ENCODE measurements at places on chromosomes 16 and 17.
A peak's percentile ranks its signal among the peaks of the same experiment; 100 is the strongest.

DNA sequence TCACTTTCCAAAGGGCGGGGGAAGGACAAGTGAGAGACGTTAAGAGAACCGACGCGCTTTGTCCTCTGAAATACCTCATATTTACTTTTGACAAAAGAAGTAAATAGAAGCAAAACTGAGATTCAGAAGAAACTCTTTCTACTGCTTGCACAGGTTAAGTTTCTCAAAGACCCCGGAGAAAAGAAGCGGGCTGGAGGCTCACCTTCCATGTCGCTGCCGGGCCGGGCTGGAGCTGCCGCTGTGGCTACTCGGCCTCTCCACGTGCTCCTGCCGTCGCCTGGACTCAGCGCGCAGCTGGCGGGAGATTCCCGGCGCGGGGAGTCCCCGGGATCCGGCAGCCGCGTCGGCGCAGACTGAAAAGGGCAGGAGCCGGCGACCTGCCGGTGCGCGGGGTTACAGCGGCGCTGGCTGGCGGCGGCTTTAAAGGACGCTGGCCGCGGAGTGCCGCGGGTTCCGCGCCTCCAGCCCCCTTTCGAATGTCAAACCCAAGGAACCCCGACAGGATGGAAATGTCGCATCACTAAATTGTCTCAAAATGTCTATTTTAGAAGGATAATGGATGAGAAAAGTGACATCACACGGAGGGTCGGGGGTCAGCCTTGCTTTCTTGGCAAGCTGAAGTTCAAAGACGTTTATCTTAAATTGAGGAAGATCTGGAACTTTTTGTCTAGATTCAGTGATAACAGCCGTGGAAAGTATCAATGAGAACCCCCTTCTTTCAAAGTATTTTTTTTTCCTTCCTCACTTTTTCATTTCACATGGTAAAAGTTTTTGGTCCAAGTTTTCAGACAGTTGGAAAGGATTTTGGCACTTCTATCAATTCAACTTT lies at the start of gene IKZF3:
TSS of gene IKZF3 (minus strand) at position 395 of the 829 bp plus-strand sequence. CDS start at position 209, 186 bp downstream.
- no peaks in the 10 kb centered on the region for H3K27me3 ChIP-seq
- peak within 1 kb of the TSS; percentile 86 for H3K4me3 ChIP-seq
- peak; percentile 76 for ATAC-seq
- H3K4me1 ChIP-seq: peaks cover 65% of the 10 kb centered on the region
- peaks cover 24% of the 10 kb centered on the region for H3K36me3 ChIP-seq

- no peak overlapping the region for H3K4me3 ChIP-seq
- no peak overlapping the region for H3K27ac ChIP-seq
- ATAC-seq: no peak
Measured at GRCh38 chr17:39601758-39602532, 5.8 kb downstream of the NEUROD2 start.

- no peak overlapping the region for H3K27ac ChIP-seq
- H3K36me3 ChIP-seq: no peaks in the 10 kb centered on the region
- H3K4me1 ChIP-seq: peaks cover 10% of the 10 kb centered on the region
- H3K27me3 ChIP-seq: peaks cover 26% of the 10 kb centered on the region
Measured at GRCh38 chr17:21419299-21420239, 43.4 kb downstream of the KCNJ12 start.

DNA sequence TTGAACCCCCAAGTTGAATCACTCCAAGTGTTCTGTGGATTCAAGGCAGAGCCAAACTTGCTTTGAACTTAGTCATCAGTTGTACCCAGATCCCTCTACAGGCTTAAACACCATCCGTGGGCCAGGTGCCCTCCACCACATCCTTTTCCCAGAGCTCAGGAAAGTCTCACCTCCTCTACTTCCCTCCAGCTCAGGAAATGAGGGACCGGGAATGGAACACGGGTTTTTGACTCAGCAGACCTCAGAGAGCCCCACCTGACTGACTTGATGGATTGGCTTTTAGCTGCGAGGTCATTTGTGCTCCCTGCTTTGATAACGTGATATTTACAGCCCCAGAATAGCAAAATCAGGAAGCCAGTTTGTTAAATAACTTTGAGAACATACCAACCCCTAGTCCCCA lies 20.1 kb downstream of the GID4 start:
- no peaks in the 10 kb centered on the region for H3K4me1 ChIP-seq
- H3K4me3 ChIP-seq: no peak overlapping the region
- no peak for ATAC-seq
- no peaks in the 10 kb centered on the region for H3K27me3 ChIP-seq
